ENCODE measurements at places on chromosomes 4 and X. TPM values are rescaled to one million over a fixed set of nuclear protein-coding genes. Genes with fewer than 3 reads are reported as not detected.

SERTM2 gene
- not detected for total RNA-seq

GRCh38 chr4:121876070-121876469 is 5.8 kb upstream of the BBS7 start:
- DNase-seq: no peak

- no peak for DNase-seq
Observed at GRCh38 chrX:1554469-1555210, 17.7 kb upstream of the P2RY8 start.

GRCh38 chrX:6363188-6363587 is 134.5 kb upstream of the NLGN4X start:
- DNase-seq: no peak

AASDH gene
- total RNA-seq: 5.0 TPM

All from Right ventricle myocardium superior (tissue), 1 donor.